ENCODE measurements at places on chromosomes 3 and 15.
A peak's percentile ranks its signal among the peaks of the same experiment; 100 is the strongest.

GRCh38 chr3:178743297-178743696 lies 207.1 kb downstream of the KCNMB2 start:
- DNase-seq, result no peak

- no peak for DNase-seq
Measured at GRCh38 chr3:30826531-30826942, 67.9 kb downstream of the GADL1 start.

GRCh38 chr3:56923526-56924224 lies 121.9 kb upstream of the ARHGEF3 start:
- peak; percentile 65 for DNase-seq

- DNase-seq, result no peak
Measured at GRCh38 chr3:5499404-5499803, 311.9 kb downstream of the EDEM1 start.

GRCh38 chr3:172704001-172704400 lies 6.9 kb downstream of the NCEH1 start:
- DNase-seq, result no peak

Measured in CD4-positive, alpha-beta T cell treated with Interleukin-6 for 4 hours (primary cell).